Stimulated activated CD4-positive, alpha-beta T cell treated with anti-CD3 and anti-CD28 coated beads, Interleukin-1b, Interleukin-23, amount 100 ng/mL, for 1 hour (primary cell): ENCODE measurements at places on chromosomes 7 and 10.

- no peak for DNase-seq
Observed at GRCh38 chr7:35508623-35509400, 186.1 kb downstream of the HERPUD2 start.

DNA sequence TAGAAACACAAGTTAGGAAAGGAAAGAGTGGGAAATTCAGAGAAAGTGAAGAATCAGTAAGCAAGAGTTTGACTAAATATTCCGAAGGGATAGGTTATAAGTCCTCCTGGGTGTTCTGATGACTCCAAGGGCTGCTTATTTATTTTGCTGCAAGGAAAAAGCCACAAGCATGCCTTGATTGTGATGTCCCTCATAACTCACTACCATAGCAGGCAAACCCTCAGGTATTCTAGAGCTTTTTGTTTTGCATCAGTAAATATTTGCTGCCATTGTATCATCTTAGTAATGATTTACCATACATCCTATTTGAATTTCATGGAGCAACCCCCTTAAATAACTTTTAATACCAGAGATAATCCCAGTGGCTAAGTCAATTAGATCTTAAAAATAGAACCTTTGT is 688.1 kb downstream of the SUGCT start:
- DNase-seq: no peak

DNA sequence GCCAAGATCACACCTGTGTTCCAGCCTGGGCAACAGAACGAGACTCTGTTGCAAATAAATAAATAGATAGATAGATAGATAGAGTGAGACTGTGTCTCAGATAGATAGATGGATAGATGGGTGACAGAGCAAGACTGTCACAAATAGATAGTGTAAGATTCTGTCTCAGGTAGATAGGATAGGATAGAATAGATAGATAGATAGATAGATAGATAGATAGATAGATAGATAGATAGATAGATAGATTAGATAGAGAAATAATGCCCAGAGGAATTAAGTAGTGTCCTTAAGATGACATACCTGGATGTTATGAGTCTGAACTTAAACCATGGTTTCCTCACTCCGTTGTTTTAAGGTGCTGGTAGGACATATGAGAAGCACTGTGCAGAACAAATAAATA is 8.0 kb downstream of the PLEKHA8 start:
- no peak for DNase-seq

GRCh38 chr10:96505150-96506136 is 8.3 kb downstream of the TLL2 start:
- no peak for DNase-seq

DNA sequence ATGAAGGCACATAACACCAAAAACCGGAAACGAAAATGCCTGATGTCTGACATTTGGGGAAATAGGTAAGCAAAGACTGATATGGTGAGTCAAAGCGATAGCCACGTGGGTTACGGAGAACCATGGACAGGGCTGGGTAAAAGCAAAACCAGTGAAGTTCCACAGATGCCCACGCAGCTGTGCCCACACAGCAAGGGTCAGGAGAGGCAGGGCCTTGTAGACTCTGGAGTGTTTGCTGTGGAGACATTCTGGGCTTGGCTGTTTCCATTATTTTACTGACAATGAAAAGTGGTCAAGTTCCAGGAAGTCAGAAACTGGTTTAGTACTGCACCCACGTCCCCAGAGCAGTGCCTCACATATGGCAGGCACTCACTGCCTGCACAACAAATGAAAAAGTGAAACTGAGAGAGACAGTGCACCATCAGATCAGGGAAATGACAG is 148.7 kb downstream of the ZMYND11 start:
- DNase-seq: no peak

DNA sequence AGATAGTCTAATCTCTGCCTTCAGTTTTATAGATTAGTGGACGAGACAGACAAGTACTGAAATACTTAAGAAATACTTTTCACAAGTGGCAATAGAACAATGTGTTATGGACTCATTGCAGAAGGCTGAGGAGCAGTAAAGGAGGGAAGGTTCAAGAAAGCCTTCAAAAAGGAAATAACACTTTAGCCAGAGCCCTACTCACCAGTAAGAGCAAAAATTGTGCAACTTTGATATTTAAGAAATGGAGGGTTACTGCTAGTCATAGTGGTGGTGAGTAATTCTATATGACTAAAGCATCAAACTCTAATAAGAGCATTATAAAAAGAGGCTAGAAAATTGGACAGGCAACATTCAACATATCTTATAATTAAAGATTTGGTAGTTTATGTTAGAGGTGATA is 28.8 kb downstream of the PTPN12 start:
- no peak for DNase-seq

- DNase-seq: no peak
Observed at GRCh38 chr7:76220185-76221057, 18.7 kb downstream of the SRRM3 start.

- DNase-seq: no peak
Observed at GRCh38 chr10:119209035-119209735, 1.8 kb downstream of the GRK5 start.

DNA sequence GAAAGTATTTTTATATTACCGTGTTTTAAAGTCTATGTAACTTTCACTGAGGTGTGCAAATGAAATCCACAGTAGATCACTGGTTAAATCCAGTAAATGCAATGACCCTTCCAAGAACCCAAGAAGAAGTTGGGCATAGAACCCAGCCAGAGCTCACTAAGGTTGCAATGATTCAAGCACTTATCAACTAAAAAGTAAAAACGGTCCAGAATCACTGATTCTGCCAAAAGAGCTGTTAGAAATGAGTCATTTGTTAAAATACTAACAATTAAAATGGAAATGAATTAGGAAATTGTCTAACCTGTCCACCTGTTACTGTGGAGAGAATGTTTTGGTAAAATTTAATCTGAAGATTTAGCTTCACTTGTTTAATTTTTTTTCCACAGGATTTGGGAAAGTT is 74.4 kb downstream of the ANK3 start:
- DNase-seq: no peak

DNA sequence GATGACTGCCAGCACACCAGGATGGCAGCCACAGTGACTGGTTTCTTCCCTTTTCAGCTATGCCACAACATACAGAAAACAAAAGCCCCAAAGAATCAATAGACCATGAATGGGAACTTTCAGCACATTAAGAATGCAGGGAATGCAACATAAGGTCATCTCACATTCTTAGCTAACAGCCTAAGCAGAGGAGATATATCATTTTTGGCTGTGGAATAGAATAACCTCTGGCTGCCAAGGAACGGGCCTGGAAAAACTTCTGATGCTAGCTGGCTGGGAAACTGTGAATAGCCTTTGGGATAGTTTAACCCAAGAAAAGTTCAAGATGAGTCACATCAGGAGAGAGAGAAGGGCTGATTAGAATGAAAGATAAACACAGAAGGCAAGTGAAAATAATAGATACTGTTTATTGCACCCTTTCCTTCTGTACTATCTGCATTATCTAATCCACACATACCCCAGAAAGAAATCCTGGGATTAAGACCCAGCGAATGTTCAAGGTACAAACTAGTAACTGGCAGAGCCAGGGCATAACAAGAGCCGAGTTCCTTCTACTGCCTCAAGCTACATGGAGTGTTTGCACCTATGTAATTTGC is 169.2 kb downstream of the SEMA3A start:
- DNase-seq: no peak

DNA sequence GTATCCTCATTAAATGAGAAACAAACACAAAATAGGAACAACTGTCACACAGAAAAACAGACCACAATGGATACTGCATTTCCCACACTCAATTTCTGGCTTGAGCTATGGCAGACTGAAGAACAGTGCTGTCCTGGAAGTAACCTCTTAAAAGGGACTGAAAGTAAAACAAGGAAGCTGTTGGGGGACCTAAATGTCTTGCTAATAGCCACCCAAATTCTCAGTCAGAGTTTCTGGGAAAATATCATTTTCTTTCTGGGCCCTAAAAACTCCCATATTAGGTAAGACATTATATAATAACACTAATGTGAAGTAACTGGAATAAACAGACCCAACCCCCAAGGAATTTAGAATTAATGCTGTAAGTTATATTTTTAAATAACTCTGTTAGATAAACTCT is 80.9 kb upstream of the TFEC start:
- no peak for DNase-seq

- DNase-seq: no peak
Observed at GRCh38 chr7:27501001-27501400, 161.7 kb downstream of the HIBADH start.

DNA sequence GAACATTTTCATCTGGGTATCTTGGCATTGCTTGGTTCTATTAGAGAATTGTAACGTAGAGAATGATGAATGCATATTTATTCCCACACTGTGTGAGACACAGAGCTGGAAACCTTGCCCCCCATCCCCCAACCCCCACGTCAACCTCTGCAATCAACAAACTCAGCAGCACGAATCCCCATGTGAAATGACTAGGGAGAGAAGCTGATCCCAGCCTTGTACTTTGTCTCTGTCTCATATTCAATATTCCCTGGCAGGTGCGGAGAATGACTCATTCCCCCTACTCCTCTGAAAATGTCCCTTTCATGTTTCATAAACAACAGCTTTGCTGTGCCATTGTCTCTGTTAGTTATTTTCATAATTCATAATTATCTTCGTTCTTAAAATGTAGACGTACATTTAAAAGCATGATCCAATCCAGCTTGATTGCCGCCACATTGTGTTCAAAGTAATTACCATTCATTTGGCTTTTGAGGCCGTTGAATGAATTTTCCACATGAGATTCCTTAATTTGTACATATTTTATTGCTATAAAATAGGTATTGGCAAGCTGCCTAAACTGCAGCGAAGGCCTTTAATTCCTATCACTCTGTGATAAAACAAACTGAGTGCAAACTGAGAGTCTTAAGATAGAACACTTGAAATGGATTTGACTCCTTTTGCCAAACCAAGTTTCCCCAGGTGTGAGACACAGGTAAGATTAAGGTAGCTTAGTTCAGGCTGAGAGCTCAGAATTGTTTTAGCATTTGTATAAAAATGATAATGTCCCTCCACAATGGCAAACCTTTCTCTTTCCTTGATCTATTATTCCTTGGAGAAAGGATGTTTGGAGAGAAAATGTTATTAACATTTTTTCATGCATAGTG is 920.2 kb downstream of the TYW1 start:
- no peak for DNase-seq

DNA sequence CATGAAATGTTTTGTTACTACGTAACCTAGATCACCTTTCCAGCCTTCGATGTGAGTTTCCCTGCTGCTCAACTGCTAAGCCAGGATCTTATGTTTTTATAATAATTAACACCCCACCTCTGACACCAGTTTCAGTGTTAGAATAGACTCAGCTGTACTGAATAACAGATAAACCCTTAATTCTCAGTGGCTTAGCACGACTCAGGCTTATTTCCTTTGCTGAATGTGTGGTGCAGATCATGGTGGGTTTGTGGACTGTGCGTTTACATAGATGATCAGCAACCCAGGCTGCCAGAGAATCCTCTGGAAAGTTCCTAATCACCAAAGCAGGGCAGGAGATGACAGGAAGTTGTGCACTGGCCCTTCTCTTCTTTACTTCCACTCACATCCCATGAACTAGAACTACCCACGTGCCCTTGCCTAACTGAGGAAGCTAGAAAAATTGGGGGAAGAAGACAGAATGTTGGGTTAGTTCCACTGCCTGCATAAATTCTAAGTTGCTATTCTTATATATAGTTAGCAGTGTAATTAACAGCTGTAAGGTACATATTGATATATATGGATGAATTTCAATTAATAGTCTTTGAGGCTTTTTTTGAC is 111.8 kb downstream of the MAPK8 start:
- no peak for DNase-seq

GRCh38 chr10:121448766-121449421 is 149.3 kb downstream of the FGFR2 start:
- DNase-seq: no peak

DNA sequence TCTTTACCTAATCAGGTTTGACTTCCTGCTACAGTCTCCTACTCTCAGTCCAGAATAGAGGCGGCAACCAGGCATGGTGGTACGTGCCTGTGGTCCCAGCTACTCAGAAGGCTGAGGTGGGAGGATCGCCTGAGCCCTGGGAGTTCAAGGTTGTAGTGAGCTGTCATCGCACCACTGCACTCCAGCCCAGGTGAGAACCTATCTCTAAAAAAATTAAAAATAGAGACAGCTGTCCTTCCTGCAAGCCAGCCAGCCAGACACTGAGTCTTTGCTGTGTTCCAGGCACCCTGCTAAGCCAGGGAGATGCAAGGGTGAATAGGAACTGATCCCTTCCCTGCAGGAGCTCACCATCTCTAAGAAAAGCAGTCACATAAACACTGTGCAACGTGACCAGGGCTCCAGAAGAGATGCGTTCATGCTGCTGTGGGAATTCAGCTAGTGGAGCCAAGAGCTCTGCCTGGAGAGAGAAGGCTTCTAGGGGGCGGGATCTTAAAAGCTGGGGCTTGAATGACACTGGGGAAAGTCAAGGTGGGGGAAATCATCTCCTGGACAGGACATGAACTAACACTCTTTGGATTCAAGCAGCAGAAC is 22.1 kb upstream of the SLIT1 start:
- DNase-seq: no peak

DNA sequence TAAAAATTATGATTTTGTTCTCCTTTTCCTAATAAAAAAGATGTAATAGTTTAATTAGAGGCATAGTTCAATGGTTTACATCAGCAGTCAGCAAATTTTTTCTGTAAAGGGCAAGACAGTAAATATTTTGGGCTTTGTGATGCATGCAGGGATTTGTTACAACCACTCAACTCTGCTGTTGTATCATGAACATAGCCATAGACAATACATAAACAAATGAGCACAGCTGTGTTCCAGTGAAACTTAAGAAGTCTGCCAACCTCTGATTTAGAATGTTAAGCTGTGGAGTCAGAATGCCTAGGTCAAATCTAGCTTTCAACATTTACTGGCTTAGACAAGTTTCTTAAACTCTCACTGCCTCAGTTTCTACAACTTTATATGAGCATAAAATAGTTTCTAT is 31.6 kb downstream of the ASZ1 start:
- no peak for DNase-seq

DNA sequence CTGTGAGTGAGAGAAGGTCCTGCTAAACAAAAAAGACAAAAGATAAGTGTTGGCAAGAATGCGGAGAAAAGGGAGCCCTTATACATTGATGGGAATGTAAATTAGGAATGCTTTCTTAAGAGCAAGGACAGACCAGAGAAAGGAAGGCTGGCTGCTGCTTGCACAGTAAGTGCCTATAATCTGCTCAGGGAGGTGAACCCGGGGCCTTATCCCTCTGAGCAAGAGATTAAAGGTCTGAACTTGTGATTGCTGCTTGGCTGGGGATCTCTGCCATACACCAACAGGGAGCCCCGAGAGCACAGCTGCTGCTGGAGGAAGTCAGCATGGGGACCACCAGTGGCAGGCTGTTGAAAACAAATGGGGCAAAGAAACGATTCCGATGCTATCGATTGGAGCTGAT is 32.0 kb upstream of the CRTAC1 start:
- DNase-seq: no peak

DNA sequence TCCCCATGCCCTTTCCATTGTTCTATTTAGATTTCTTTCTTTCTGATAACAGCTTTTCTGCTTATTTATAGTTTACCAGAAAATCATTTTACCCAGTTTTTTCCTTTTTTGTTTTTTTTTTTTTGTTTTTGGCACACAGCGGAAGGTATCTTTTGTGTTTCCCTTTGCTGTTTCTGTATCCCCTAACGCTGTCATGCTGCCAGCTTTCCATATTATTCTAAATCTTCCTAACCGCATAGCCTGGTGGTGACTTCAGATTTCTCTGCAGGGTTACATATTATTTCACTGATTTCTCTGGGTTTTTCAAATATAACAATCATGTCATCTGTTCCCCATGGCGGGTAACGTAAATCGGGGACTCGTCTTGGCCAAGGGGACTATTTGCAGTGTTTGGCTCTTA is 4.0 kb upstream of the SLC29A4 start:
- DNase-seq: no peak
